ENCODE measurements at places on chromosomes 1 and 21.

DNA sequence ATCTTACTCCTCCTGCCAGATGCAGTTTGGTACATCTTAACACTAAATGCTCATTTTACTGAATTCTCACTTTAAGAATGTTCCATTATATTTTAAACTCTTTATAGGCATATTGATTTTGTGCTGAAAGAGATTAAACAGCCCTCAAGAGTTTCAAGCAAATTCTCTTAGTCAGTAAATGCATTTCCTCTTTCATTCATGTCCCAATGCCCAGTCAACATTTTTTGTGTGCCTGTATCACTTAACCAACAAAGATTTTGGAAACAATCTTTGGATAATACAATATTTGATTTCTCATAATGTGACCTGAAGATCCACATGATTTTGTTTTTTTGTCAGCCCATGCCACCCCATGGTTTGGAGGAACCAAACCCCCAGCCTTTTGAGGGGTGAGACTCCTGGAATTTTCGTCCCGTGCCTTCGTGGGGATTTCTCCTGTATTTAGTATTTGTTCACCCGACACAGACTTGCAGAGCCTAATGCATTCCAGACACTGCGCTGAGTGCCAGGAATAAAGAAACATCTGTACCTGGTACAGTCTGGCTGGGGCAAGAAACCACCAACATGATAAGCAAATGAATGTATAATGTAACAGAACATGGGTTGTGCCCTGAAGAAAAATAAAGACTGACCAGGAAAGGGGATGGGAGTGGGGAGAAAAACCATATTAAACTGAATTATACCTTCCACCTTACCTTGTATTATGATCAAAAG lies 47.1 kb upstream of the ETS2 start:
- DNase-seq, result no peak

DNA sequence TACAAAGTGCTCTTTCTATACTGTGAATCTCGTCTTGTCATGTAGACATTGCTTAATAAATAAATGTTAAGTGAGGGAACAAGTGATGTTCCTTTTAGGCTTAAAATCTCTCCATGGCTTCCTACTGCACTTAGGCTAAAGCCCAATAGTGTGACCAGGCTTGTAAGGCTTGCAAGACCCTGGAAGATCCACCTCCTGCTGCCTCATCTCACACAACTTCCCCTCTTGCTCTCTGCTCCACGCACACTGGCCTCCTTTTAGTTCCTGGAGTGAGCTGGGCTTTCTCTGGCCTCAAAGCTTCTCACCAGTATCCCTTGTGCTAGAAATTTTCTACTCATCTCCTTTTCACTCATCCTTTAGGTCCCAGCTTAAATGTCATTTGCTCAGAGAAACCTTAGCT lies 41.5 kb upstream of the DIPK1A start:
- no peak for DNase-seq

DNA sequence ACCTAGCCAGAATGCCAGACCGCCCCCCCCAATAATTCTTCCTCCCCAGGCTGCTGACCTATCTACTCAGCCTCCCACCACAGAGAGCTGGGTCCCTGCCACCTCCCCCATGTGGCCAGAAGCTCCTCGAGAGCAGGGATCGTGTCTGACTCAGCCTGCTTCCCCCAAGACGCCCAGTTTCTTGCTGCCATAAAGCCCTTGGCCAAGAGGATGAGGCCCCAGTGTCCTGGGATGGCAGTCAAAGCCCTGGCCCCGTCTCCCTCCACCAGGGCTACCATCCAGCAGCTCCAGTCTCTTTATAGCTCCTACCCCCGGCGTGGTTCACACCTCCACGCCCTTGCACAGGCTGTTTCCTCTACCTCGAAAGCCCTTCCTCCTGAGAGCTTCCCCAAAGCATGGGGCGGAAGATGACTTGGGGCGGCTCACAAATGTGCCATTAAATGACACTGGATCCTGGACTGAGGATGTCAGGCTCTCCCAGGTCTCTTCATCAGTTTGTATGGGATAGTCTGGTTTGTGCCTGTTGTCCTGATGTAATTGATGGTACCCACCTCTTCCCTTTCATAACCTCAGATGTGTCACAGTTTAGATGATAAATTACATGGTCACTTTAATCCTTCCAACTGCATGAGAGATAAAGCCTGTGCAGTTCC lies 13.2 kb downstream of the ADGRB2 start:
- no peak for DNase-seq

DNA sequence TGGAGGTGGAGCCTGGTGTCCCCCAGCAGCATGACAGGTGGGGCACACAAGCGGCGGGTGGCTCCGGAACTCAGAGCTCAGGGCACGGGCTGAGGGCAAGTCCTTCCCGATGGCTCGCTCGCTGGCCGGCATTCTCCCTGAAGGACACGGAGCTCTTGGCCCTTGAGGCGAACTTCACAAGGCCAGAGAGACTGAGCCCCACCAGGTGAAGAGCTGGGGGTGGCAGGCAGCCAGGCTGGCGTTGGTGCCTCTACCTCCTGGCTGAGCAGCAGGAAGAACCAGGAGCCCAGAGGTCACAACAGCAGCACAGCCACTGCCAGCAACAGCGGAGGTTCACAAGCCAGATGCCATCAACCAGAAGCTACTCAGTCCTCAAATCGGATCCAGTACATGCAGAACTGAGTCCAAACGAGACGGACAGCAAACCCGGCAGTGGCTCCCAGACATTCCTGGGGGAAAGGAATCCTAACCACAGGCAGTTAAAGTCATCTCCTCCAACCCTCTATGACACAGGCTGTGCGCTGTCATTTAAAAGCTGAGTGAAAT lies 54.1 kb downstream of the NPHP4 start:
- DNase-seq, result no peak

DNA sequence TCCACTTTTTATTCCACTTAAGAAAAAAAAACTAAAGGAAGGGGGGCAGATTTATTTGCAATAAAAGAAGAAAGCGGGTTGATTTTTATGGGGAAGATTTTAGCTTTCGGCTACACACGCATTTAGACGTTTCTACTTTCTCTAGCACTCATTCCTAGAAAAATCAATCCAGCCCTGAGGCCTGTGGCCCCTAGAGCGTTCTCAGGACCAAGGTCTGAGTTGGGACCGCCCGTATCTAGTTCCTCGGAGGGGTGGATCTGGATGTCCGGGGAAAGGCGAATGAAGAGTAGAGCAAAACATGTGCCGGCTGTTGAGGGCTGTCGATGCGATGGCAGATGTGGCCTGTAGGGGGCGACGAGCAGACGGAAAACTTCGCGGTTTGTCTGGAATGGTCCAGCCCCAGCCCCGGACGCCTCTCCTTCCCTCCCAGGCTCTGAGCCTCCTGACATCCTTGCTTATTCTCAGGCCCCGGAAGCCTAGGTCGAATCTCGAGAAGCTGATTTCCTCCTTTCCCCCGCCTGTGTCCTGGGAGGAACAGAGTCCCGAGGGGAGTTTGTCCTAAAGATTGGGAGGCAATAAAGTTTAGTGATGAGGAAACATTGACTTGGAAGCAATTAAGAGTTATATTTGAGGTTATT lies 5.2 kb downstream of the FOXD3 start:
- no peak for DNase-seq

- no peak for DNase-seq
Measured at GRCh38 chr21:41874611-41875010, 4.5 kb downstream of the PRDM15 start.

GRCh38 chr1:89953131-89953626 lies 41.7 kb upstream of the ZNF326 start:
- no peak for DNase-seq

DNA sequence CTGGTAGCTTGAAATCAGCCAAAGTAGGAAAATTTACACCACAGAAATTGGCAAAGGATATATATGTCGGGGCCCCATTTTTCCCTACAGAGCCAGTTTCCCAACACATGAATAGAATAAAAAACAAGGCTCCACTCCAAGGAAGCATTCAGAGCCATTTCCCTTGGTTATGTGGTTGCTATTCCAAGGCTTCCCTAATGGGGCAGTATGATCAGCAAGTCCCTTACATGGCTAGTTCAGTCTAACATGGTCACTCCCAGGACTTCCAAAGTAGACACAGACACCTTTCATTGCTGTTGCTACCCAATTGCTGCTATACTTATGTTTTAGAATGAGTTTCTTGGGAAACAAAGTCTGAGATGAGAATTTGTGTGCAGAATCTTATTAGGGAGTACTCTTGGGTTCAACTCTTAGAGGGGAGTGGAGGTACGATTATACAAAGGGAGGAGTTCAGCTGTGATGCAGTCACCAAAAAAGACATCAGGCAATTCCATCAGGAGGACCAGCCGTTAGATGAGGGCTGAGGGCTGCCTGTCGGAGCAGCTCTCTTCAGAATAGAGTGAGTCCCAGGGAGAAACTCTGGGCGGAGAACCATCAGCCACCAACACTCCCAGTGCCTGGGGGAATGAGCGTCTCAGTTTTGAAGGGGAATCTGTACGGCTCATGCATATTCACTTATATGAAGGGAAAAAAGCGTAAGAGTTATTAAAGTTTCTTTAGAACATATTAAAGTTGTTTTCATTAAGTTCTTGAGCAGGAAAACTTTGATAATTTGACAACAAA lies 92.9 kb downstream of the C21orf91 start:
- DNase-seq, result no peak

DNA sequence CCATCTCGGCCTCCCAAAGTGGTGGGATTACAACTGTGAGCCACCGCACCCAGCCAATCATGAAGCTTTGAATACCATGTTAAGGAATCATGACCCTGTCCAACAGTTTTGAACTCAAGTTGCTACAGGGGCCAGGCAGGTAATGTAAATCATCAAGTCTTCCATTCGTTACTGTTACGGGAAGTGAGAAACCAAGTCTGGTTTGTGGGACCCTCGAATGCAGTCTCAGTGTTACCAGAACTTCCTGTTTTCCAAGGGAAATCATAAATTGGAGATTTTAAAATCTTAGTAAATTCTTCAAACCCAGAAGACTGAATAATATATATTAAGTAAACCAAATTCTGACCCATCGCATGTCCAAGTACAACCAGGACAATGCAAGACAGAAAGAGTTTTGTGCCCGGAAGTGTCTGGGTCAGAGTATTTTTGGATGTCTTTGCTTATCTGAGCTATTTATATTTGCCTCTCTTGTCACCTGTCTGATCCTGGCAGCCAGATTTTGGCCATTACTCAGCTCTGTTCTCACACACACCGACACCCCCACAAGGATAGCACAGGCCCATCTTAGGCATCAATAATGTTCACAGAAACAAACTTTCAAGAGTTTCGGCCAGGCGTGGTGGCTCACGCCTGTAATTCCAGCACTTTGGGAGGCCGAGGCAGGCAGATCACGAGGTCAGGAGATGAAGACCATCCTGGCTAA lies 8.8 kb downstream of the ATP5IF1 start:
- DNase-seq, result no peak

GRCh38 chr1:79646880-79647279 lies 640.4 kb upstream of the ADGRL4 start:
- no peak for DNase-seq

GRCh38 chr1:164602101-164602422 lies 43.1 kb downstream of the PBX1 start:
- no peak for DNase-seq

DNA sequence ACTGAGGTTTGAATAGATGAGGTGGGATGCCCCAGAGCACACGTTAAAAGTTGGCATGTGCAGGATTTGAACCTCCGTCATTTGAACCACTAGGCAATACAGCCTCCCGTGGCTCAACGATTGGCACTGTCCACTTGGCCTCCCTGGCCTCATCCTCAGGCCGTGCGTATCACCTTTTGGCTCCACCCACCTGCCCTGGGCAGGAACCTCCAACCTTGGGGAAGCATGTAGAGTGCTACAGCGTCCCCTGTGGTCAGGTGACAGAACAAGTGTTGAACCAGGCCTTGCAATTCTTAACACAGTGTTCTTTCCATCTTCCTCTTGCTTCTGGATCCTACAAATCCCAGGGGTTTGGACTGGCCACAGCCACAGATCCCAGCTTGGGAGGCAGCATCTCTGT lies 112.6 kb downstream of the PAX7 start:
- no peak for DNase-seq

DNA sequence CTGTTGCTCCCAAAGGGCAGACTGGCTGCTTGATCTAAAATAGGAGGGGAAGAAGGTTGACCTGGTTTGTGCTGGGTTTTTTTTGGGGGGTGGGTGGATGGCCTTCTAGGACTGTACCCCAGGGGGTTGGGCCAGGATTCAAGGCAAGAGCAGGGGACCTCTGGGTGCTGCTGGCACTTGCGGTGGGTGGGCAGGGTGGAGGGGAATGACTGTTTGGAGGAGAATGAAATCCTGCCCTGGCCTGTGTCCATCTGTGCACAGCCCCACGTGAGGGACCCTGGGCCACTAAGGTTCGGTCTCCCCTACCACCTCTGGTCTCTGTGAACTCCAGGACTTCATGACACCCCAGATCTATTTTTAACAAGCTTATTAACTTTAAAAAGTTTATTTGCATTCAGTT lies 414.2 kb downstream of the PTPRU start:
- no peak for DNase-seq
